T47D (cell line): ENCODE measurements at places on chromosomes 6 and 20.

DNA sequence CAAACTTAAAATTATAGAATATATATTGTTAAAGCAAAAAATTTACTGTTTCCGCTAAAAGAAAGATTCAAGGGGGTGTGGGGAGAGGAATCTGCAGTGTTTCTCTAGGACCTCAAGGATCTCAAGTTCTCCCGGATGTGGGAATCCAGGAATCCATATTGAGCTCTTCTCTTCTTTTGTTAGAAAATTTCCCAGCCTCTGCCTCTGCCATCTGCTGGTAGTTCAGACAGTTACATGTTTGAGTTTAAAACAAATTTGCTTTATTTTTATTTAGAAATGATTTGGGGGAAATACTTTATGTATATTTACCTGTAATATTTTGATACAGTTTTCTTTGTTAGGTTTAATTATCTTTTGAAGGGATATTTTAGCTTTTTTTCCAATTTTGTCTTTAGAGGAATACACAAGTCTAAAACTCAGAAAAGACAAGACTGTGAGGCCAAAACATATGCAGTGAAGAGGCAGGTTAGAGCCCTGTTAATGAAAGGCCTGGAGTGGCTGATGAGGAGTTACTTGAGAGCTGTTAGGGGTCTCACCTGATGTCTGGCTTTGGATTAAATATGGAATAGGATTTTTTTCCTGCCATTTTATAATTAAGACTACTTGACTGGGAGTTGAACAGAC, 268.8 kb downstream of the ARID1B start:
- peak; percentile 63 for DNase-seq

DNA sequence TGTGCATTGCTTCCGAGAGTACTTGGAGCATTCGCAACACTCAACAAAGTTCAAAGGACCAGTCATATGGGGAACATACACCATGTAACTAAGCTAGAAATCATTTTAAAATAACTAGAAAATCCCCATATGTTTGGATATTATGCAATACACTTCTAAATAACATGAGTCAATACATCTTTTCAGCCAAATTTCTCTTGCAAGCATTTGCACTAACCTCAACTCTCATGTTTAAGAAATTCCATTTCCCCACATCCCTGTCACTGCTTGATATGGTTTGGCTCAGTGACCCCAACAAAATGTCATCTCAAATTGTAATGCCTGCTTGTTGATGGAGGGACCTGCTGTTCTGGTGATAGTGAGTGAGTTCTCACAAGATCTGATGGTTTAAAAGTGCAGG, 85.7 kb upstream of the CST7 start:
- no peak for DNase-seq

DNA sequence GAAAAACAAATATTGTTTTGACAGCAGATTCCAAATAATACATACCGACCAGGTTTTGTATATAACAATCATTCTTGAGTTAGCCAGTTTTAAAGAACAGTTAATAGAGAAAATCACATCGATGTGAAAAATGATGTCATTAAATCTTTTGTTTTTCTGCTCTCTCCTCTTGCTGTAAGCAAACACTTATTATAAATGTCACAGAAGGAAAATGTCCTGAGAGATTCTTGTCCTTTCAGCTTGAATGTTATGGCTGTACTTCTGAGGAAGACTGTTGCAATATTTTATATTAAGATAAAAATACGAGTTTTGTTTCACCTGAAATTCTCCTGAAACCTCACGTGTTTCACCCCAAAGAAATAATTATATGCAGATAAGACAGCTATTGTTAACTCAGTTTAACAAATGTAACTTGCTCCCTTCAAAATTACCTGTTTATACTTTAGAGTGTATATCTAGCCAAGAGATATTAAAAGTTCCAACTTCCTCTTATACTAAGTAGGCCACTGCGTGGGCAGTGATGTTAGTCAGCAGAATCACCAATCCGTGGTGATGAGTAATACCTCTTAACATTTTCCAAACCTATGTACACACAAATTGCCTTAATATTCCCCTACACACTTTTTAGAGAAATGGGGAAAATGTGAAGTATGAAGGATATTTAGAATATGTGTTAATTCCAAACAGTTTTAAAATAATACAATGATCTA, 1111.4 kb upstream of the CITED2 start:
- no peak for DNase-seq

DNA sequence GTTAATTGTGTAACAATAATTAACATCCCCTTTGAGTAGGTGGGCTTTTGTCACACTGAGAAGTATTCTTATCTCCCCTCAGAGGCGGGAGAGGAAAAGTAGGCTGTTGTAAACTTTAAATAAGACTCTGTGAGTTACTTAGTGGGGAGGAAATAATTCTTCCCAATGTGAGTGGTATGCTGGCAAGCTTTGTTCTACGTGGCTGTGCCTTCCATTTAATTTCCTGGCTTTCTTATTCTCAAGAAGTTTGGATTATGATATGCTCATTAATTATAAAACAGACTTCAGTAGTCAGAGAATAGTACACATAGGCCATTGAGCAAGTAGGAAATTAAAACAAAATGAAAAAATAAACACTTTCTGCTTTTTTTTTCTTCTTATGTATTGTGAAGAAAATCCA, 19.1 kb downstream of the ADGRB3 start:
- DNase-seq: no peak

DNA sequence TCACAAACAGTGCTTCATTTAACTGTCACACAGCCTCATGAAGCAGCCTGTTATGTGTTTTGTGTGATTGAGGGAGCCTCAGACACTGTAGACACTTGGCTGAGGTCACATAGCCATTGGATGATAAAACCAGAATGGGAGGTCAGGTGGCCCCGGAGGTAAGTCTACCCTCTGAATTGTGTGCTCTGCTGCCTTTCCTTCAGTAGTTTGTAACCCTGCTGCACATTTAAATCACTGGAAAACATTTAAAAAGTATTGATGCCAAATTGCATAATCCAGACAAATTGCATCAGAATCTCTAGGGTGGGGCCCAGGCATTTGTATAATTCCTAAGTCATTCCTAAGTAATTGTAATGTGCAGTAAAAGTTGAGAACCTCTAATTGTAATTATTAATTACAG, 85.2 kb upstream of the ECI2 start:
- no peak for DNase-seq

DNA sequence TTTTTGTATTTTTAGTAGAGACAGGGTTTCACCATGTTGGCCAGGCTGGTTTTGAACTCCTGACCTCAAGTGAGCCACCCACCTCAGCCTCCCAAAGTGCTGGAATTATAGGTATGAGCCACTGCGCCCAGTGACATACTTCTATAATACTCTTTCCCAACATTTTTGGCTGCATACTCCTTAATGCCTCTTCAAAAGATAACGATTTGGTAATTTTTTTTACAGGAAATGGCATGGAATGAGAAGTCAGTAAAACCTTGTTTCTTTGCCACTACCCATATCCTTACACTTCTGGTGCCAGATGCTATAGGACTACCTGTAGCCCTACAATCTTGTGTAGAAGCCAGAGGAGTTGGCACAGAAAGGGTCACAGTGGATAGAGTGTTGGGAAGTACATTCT, 41.4 kb upstream of the SGK1 start:
- DNase-seq: no peak

- peak; percentile 37 for DNase-seq
Measured at GRCh38 chr6:155530219-155530834, 74.7 kb upstream of the NOX3 start.

DNA sequence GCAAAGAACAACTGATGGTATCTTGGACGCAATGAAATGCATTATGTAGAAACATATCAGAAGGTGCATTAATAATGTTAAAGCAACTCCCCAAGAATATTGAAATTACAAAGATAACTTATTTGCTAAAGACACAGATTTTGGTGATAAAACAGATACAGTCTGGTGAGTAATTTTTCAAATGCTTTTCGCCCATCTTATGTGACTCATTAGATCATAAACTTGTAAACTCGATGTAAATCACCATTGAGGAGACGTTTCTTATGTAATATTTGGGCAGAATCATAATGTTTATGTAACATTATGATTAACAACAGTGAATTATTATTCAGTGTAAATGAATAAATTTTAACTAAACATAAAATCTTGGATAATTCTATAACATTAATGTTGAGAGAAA, 608.1 kb downstream of the KIF16B start:
- no peak for DNase-seq

GRCh38 chr6:33857093-33857931, 53.5 kb upstream of the MLN start:
- DNase-seq: no peak

DNA sequence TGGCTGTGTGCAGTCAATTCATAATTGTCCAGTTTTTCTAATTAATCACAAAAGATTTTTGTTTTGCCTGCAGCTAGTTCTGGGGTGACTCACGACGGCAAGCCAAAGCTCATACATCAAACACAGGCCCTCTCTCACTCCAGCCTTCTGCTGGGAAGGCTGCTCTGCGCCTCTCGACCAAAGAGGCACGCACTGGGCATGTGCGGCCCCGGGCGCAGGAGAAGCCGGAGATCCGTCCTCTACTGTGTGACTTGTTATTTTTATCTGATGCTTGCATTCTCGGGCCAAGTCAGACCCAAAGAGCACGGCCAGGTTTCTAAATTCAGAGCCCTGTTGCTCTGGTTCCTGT, 98.5 kb downstream of the TFAP2A start:
- DNase-seq: peak; percentile 97

- no peak for DNase-seq
Measured at GRCh38 chr6:148926478-148926877, 179.6 kb downstream of the UST start.

DNA sequence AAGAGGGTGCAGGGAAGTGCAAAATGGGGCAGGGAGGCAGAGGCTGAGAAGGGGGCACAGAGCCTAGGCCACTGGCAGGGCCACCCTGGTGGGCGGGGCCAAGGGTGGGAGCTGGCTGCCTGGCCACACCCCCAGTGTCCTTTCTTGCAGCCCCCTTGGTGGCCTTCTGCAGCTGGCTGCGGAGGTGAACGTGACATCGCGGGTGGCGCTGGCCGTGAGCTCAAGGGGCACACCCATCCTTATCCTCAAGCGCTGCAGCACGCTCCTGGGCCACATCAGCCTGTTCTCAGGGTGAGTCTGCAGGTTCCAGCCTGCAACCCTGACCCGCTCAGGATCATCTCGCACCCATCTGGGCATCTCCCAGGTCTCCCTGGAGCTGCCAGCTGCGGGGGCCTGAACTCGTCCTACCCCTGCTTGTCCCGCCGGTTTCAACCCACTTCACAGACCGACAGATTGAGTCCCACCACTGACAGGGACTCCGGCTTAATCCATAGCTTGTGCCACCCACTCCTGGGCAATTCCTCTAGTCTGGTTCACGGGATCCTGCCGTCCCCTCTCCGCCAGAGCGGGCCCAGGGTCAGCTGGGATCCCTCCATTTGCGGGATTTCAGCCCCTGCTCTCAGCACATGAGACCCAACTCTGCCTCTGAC, 6.2 kb downstream of the BPIFB3 start:
- no peak for DNase-seq

GRCh38 chr6:15158821-15159619, 86.8 kb upstream of the JARID2 start:
- DNase-seq: no peak

DNA sequence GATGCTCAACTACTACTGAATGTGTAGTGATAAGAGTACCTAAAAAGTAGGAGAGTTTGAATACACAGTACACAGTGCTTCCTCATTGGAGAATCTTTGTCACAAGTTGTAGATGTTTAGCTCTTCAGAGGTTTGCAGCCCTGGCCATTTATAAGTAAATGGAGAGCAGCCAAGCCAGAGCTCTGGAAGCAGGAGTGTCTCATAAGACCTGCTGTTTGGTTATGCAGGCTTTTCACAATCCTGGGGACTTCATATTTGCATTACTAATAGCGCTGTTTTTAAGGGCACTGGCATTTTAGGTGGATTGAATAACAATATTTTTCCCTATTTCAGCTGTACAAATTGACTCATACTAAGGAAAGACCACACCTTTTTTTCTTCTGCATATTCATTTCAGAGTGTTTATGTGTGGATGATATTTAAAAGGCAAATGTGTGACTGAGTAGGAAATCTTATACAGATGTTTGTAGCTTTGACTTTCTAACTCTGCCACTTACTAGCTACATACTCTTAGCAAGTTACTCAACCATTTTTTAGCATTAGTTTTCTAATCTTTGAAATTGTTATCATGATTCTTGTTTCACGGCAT, 730.5 kb upstream of the MAP3K7 start:
- no peak for DNase-seq

DNA sequence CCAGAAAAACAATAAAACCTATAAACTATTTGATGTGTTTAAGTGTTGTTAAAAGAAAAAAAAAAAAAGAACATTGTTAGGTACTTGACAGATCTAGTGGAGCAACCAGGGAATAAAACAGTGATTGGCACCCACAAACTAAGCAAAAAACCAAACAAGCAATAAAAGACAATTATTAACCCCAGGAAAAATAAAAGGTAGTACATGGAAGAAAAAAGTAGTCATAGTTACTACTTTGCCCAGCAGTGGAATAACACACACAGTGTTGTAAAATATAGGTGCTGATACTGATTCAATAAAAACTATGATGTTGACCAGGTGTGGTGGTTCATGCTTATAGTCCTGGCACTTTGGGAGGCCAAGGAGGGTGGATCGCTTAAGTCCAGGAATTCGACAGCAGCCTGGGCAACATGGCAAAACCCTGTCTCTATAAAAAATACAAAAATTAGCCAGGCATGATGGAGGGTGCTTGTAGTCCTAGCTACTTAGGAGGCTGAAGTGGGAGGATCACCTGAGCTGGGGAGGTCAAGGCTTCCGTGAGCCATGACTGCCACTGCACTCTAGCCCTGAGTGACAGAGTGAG, 43.9 kb downstream of the PIGU start:
- DNase-seq: no peak

DNA sequence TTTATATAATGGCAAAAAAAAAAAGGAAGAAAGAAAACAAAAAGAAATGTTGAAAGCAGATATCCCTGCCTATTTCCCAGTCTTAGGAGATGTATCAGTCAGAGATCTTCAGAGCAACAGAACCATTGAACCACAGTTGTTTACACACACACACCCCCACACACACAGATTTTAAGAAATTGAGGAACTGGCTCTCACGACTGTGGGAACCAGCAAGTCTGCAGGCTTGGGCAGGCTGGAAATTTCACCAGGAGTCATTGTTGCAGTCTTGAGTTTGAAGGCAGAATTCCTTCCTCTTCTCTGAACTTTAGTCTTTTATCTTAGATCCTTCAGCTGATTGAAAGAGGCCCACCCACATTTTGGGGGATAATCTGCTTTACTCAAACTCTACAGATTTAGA, 380.9 kb downstream of the CDKAL1 start:
- DNase-seq: no peak

- DNase-seq: peak; percentile 45
Measured at GRCh38 chr6:11496152-11497060, 41.1 kb upstream of the TMEM170B start.
